Caki2 (cell line): ENCODE measurements at places on chromosomes 7 and 10. TPM values are rescaled to one million over a fixed set of nuclear protein-coding genes. Genes with fewer than 3 reads are reported as not detected.

Gene CYP3A4
- total RNA-seq = not detected in 2 replicates

Gene CBLL1
- 12.2 and 22.7 TPM in 2 replicates for total RNA-seq

Gene PHKG1
- total RNA-seq = 1.3 TPM in 1 of 2 replicates, not detected in the other

Gene ICA1
- 2.1 and 12.5 TPM in 2 replicates for total RNA-seq

Gene TAS2R3
- not detected in 2 replicates for total RNA-seq

Gene CALHM1
- not detected in 2 replicates for total RNA-seq

Gene GOLGA7B
- 5.1 and 5.4 TPM in 2 replicates for total RNA-seq

Gene PIP4K2A
- 39.8 and 53.6 TPM in 2 replicates for total RNA-seq

Gene LDB3
- 0.03 and 0.17 TPM in 2 replicates for total RNA-seq

Gene RELN
- 5.7 and 17.8 TPM in 2 replicates for total RNA-seq

Gene CDNF
- total RNA-seq = 0.34 TPM in 1 of 2 replicates, not detected in the other

Gene TBX20
- not detected in 2 replicates for total RNA-seq

Gene HOXA5
- 53.0 and 130 TPM in 2 replicates for total RNA-seq

Gene MRLN
- total RNA-seq = not detected in 2 replicates

Gene KNDC1
- total RNA-seq = 0.90 and 1.1 TPM in 2 replicates

Gene HYAL4
- not detected in 2 replicates for total RNA-seq

Gene SLC13A1
- not detected in 2 replicates for total RNA-seq

Gene TMEM213
- not detected in 2 replicates for total RNA-seq

Gene TMEM176B
- total RNA-seq = not detected in 2 replicates

Gene METTL27
- 60.4 and 71.8 TPM in 2 replicates for total RNA-seq

Gene CCNY
- total RNA-seq = 42.1 and 47.8 TPM in 2 replicates

Gene NPM3
- total RNA-seq = 73.2 and 172 TPM in 2 replicates

Gene NPFFR1
- total RNA-seq = not detected in 2 replicates

Gene BMPER
- not detected in 2 replicates for total RNA-seq

Gene SLC37A3
- total RNA-seq = 72.7 and 133 TPM in 2 replicates

Gene RNF32
- total RNA-seq = 2.6 and 13.5 TPM in 2 replicates

Gene HABP2
- total RNA-seq = 0.72 and 1.6 TPM in 2 replicates
